Fibroblast of upper back skin (primary cell): ENCODE measurements at places on chromosomes 3 and 15.

DNA sequence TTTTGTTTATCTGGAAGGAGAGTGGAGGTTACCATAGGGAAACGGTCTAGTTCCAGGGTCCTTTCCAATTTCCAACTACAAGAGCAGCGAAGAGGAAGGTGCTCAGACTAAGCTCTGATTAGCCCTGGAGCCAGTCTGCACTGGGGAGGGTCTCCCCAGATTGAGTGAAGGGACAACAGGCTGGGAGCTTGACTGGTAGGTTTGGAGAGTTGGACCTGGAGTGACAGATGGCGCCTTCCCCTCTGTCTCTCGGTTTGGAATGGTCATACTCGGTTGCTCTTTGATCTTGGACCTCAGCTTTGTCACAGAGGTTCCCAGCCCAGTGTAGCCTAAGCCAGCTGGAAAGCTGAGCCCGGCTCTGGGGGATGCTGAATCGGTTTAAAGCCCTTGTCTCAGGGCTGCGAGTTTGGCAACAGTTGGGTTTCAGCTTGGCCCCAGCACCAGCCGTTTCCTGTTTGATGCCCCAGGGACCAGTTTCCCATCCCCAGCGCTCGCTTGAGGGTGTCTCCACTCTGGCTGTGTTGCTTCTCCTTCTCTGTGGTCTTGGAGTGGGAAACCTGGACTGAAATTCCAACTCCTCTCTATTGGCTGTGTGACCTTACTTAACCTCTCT, 53.1 kb upstream of the ULK4 start:
- DNase-seq: peak; percentile 41

GRCh38 chr3:55855311-55855710, 368.2 kb upstream of the WNT5A start:
- DNase-seq: no peak

DNA sequence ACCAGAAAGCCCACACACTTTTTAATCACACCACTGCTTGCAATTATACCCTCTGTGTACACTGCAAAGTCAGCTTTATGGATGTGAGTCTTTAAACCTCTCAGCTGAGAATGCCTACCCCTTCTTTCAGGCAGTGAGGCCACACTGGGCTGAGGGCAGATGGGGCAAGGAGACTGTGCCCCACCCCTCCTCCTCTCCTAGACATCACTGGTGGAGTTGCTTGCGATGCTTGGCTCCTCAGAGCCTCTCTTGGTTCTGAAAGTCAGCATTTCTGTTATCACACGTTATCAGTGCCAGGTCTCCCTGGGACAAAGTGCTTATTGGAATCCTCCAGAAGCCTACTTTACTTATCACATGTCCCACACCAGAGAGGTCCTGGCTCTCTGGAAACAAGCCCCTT, 128.2 kb downstream of the ZNF621 start:
- DNase-seq: no peak

- no peak for DNase-seq
Measured at GRCh38 chr3:109339197-109339596, 1.9 kb upstream of the DPPA4 start.

DNA sequence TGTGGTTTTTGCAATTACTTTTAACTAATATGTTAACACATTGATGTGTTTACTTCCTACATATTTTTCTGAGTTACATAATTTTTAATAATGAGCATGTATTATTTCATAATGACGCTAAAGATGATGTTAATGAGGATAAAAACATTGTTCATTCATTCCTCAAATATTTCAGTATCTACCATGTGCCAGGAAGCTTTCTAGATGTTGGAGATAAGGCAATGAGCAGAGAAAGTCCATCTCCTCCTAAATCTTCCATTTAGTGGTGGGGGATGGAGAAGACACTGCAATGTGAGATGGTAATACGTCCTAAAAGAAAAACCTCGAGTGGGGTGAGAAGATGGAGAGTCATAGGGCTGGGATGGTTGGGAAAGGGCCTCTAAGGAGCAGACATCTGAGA, 132.7 kb downstream of the MYLK start:
- DNase-seq: peak; percentile 60

DNA sequence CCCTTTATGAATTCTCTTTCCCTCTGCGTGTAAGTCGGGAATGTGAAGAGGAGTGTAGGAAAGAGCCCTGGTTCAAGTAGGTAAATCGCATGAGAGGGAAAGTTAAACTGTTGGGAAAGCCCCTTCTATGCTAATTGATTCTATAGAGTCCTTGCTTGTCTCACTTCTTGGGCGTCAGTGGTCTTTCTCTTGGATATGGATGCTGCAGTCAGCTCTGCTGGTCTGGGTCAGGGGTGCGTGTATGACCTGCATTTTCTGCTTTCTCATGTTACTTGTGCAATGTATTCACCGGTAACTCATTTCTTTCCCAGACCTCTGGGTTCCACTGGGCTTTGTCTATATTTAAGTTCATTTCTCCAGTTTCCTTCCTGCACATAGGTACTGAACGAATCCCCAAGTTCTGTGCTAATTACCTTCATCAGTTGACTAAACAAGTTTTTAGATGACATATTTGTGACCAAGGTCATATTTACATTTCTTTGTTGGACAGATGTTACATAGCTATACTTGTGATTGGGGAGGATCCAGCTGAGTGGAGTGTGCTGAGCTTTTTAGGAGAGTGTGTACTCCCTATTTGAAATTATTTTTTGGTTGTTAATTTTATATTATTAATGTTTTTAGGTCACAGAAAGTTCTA, 1.4 kb downstream of the SETD5 start:
- DNase-seq: peak; percentile 32

DNA sequence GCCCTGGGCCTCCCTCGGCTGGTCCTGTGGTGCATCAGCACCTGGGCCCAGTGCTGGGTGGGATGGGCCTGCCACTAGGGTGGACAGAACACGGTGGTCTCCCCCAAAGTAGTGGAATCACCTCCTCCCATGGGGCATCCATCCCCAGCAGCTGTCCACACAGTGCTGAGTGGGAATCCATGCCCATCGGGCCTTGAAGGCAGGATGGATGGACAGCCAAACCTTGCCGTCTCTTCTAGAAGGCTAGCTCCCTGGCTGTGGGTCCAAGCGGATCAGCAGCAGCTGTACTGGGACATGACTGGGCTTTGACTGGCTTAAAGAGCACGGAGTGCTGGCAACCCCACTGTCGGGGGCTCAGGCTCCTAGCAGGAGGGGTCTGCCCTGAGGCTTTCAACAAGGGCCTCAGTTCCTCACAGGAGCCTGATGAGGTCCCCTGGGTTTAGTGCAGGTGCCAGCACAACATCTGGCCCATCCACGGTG, 123.9 kb downstream of the DNAJB8 start:
- DNase-seq: no peak

DNA sequence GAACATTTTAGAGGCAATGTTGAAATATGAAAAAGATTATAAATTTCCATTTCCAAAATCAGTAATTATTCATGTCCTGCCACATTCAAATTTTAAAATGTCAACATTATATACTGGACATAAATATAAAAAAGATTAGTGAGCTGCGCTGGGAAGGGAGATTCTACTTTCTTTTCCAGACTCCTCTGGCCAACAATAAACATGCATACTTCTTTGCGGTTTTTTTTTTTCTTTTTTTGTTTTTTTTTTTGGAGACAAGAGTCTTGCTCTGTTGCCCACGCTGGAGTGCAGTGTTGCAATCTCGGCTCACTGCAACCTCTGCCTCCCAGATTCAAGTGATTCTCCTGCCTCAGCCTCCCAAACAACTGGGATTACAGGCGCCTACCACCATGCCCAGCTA, 105.5 kb downstream of the ADAM10 start:
- no peak for DNase-seq
